Purkinje cell (primary cell): ENCODE measurements at places on chromosomes 11 and 22. TPM values are rescaled to one million over a fixed set of nuclear protein-coding genes. Genes with fewer than 3 reads are reported as not detected.

Gene TRIM48
- polyA plus RNA-seq: not detected in 2 replicates

Gene PCF11
- 10.3 and 14.4 TPM in 2 replicates for polyA plus RNA-seq

Gene CNTF
- polyA plus RNA-seq: not detected in 2 replicates

Gene CREBZF
- 24.6 and 32.0 TPM in 2 replicates for polyA plus RNA-seq

Gene CCDC73
- 0.40 and 0.91 TPM in 2 replicates for polyA plus RNA-seq

Gene PHETA2
- not detected in 2 replicates for polyA plus RNA-seq

Gene MAPK11
- polyA plus RNA-seq: 1.1 and 1.4 TPM in 2 replicates

Gene CARD18
- polyA plus RNA-seq: 0.46 TPM in 1 of 2 replicates, not detected in the other

Gene VPREB1
- not detected in 2 replicates for polyA plus RNA-seq

Gene WNT11
- 10.8 and 14.9 TPM in 2 replicates for polyA plus RNA-seq

Gene FAM180B
- polyA plus RNA-seq: not detected in 2 replicates

Gene MDK
- polyA plus RNA-seq: 27.1 and 35.2 TPM in 2 replicates

Gene IL17REL
- not detected in 2 replicates for polyA plus RNA-seq

Gene VPREB3
- polyA plus RNA-seq: 1.2 and 6.7 TPM in 2 replicates

Gene KREMEN1
- 0.73 and 1.2 TPM in 2 replicates for polyA plus RNA-seq

Gene OR5B17
- not detected in 2 replicates for polyA plus RNA-seq

Gene C11orf52
- polyA plus RNA-seq: 1.7 TPM in 1 of 2 replicates, not detected in the other

Gene LUZP2
- polyA plus RNA-seq: 1.2 and 5.1 TPM in 2 replicates

Gene QSER1
- polyA plus RNA-seq: 2.2 and 4.9 TPM in 2 replicates

Gene CCDC89
- polyA plus RNA-seq: not detected in 2 replicates

Gene FLRT1
- polyA plus RNA-seq: 0.59 TPM in 1 of 2 replicates, not detected in the other

Gene DRICH1
- polyA plus RNA-seq: not detected in 2 replicates

Gene SEC14L2
- 1.5 TPM in 1 of 2 replicates, not detected in the other for polyA plus RNA-seq

Gene OR52A1
- not detected in 2 replicates for polyA plus RNA-seq

Gene FXYD2
- not detected in 2 replicates for polyA plus RNA-seq

Gene SLC22A8
- polyA plus RNA-seq: not detected in 2 replicates

Gene ANAPC15
- 61.7 and 111 TPM in 2 replicates for polyA plus RNA-seq

Gene GAL3ST3
- 8.7 and 19.5 TPM in 2 replicates for polyA plus RNA-seq

Gene RNF215
- polyA plus RNA-seq: 0.75 and 2.5 TPM in 2 replicates

Gene SPTBN2
- 73.2 and 78.9 TPM in 2 replicates for polyA plus RNA-seq

Gene MMP1
- 0.69 TPM in 1 of 2 replicates, not detected in the other for polyA plus RNA-seq

Gene OR2AG1
- polyA plus RNA-seq: 0.15 and 0.17 TPM in 2 replicates

Gene GLYAT
- polyA plus RNA-seq: not detected in 2 replicates

Gene RIMBP3C
- not detected in 2 replicates for polyA plus RNA-seq

Gene BRMS1
- 2.6 and 6.8 TPM in 2 replicates for polyA plus RNA-seq

Gene ARHGAP8
- polyA plus RNA-seq: not detected in 2 replicates

Gene FBXO7
- polyA plus RNA-seq: 35.0 and 42.4 TPM in 2 replicates

Gene APLNR
- not detected in 2 replicates for polyA plus RNA-seq
